ENCODE measurements at places on chromosomes 5 and 9.

- DNase-seq: no peak
These were observed 265.9 kb upstream of the NR4A3 start for GRCh38 chr9:99555792-99556191.

DNA sequence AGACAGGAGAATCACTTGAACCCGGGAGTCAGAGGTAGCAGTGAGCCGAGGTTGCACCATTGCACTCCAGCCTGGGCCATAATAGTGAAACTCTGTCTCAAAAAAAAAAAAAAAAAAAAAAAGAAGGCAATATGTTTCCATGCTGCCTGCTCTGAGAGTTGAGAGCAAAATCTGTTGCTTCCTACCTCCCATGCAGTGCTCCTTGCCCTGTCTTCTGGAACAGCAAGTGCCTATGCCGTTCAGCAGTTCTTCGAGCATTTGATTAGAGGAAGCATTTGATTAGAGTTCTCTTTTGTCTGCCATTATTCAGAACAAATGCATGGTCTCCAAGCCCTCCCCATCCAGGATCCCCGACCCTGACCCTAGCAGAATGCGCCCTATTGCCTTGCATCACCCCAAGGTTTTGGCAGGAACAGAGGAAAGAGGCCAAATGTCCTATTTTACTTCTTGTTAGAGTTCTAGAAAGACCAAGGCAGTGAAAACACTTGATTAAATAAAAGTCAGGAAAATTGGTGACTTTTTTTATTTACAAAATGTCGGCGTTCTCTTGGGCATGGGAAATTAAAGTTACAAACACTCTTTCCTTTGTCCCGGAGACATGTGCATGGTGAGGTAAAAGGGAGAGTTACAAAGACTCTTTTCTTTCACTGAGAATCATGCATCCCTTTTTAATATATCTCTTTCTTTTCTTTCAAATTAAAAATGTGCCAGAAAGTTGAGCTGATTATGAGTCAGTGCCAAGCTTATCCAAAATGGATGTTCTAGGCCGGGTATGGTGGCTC lies 27.8 kb upstream of the FSD1L start:
- no peak for DNase-seq

DNA sequence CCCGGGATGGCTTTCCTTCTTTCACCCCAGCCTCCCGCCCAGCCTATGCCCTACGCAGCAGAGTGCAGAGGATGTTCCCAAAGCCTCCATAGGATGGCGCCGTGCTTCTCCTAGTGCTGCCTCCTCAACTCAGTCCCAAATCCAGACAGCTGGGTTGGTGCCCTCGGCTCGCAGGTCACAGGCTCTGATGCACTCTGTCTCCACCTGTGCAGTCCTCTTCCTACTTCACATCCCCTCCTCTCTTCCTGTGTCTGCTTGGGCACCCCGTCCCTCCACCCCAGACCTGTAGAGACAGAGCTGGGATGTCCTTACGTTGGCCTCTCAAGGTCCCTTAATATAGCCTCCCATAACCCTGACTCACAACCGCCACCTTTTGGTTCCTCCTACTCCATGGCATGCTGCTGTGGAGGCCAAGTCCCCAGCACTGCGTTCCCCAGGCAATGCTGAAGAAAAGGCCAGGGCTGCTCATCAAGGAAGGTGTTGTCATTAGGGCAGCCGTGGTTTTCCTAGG lies 314.4 kb downstream of the GADD45G start:
- DNase-seq: no peak

GRCh38 chr9:4073371-4073770 lies 226.5 kb downstream of the GLIS3 start:
- no peak for DNase-seq

DNA sequence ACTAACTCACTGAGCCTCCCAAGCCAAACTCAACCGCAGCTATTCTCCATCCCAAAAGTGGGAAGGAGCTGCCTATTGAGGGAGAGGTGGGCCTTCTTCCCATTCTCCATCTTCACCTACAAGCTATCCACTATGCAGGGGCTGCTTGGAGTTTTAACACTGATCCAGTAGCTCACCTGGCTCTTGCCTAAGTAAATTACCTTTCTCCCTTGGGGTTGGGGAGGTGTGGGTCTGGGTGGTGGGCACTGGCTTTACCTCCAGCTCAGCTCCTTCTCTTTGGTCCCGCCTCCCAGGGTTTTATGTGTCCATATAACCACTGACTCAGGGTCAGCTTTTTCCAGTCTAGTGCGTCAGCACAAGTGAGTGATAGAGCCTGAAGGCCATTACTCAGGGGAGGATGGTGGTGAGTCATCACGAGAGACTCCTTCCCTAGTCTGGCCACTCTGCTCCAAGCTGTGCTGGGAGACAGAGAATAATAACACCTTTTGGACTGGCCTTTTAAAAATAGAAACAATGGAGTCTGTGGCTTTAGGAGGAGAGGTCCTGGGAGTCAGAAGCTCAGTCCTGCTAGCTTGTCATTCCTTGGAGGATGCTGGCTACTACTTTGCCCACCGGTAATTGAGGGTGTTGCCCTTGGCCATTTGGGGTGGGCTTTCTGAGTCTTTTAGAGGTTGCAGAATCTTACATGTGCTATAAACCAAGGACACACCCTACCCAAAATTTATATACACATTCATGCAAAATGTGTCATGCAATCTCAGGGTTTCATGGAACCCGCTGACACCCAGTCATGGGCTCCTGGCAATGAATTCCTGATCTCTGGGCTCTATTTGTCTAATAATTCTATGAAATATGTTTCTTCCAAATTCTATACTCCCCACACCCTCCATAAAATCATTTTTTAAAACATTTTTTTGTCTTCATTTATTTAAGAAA lies 35.6 kb upstream of the ATP6V1G1 start:
- peak; percentile 90 for DNase-seq

- peak; percentile 20 for DNase-seq
These were observed 141.5 kb upstream of the FSTL4 start for GRCh38 chr5:133753856-133754255.

DNA sequence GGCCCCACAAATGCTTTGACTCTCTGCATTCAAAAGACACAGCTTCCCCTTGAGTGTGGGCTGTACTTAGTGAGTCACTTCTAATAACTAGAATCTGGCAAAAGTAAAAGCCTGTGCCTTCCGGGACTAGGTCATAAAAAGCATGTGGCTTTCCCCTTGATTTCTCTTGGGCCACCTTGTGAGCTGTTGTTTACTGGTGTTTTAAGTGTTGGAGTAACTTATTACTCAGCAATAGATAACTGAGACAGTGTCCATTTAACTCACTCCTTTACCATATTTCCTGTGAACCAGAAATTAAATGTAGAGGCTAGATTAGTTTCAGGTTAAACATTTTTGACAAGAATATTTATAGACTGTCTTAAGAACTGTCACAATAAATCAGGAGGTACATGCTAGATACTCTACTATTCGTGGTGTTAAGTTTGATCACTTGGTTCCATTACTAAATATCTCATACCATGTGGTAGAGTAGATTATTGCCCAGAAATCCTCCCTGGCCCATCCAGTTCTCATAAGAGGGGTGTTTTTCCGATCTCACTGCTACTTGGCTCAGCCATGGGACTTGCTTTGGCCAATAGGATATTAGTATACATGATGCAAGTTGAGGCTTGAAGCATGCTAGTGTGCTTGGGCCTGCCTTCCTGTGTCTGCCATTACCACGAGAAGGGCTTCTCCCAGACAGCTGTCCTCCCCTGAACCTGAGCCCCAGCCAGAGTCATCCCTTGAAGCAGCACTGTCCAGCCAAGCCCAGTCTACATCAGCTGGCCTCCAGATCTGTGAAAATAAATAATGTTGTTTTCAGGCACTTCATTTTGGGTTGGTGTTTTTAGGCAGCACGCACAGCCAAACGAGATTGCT lies 10.4 kb upstream of the CMBL start:
- DNase-seq: no peak

GRCh38 chr9:109411798-109412352 lies 86.2 kb downstream of the PTPN3 start:
- no peak for DNase-seq

- no peak for DNase-seq
These were observed 148.1 kb downstream of the PARP8 start for GRCh38 chr5:50814556-50814955.

GRCh38 chr5:81154725-81155124 lies 78.4 kb upstream of the CKMT2 start:
- DNase-seq: no peak

- no peak for DNase-seq
These were observed 11.8 kb upstream of the CD180 start for GRCh38 chr5:67208403-67208802.
